ENCODE measurements at places on chromosomes 16 and 17. TPM values are rescaled to one million over a fixed set of nuclear protein-coding genes. Genes with fewer than 3 reads are reported as not detected.

YPEL3 gene
- total RNA-seq = 20.1 TPM

KCNJ12 gene
- total RNA-seq = 0.61 TPM

SPATA2L gene
- total RNA-seq = 20.2 TPM

NIP7 gene
- 48.5 TPM for total RNA-seq

C16orf46 gene
- total RNA-seq = 0.32 TPM

FKBP10 gene
- total RNA-seq = 164 TPM

SLC22A31 gene
- total RNA-seq = 0.15 TPM

CRYBA1 gene
- not detected for total RNA-seq

TBC1D3D gene
- total RNA-seq = not detected

TPSG1 gene
- not detected for total RNA-seq

PIRT gene
- not detected for total RNA-seq
